ENCODE measurements at places on chromosomes 7 and 10.
A peak's percentile ranks its signal among the peaks of the same experiment; 100 is the strongest.

GRCh38 chr10:45282061-45282460 lies 33.3 kb downstream of the OR13A1 start:
- DNase-seq = no peak

DNA sequence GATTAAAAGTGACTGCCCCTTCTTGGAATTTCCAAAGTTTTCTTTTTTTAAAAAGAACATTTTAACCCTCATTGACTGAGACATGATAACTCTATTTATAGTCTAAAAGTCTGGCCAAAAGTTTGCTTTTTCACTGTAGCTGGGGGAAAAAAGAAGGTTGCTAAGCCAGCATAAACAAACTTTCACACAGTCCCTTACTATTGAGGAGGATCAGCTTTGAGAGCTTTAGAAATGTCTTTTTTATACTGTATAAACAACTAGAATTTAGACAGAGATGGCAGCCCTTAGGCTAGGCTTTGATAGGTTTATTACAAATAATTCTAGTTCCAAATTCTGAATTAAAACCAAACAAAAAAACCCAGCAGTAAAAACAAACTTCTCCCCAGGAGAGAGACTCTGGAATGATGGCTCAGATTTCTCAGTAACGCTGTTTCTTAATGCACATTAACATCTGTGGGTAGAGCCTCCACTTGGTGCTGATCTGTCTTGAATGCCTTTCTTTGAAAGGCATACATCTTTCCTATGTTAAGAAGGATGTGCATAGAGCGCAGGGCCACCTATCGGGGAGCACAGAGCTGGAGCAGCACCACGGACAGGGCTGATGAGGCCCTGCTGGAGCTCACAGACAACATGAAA lies 100.9 kb upstream of the PDLIM1 start:
- no peak for DNase-seq

GRCh38 chr10:74898201-74898976 lies 72.0 kb downstream of the KAT6B start:
- no peak for DNase-seq

DNA sequence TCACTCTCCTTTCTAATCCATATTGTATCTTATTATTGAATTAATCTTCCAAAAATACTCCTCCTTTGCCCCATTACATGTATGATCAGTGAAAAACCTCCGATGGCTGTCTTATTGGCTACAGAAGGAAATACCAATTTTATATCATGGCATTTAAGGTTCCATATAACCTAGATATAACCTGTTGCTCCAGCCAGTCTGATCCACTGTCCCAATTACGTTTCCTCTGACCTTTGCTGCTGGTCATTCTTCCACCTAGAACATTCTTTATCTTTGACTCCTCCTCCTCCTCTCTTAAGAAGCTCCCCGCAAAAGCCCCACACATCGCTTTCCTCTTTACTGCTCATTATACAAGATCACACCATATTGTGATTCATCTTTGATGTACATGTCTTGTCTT lies 161.5 kb downstream of the RNLS start:
- DNase-seq = no peak

DNA sequence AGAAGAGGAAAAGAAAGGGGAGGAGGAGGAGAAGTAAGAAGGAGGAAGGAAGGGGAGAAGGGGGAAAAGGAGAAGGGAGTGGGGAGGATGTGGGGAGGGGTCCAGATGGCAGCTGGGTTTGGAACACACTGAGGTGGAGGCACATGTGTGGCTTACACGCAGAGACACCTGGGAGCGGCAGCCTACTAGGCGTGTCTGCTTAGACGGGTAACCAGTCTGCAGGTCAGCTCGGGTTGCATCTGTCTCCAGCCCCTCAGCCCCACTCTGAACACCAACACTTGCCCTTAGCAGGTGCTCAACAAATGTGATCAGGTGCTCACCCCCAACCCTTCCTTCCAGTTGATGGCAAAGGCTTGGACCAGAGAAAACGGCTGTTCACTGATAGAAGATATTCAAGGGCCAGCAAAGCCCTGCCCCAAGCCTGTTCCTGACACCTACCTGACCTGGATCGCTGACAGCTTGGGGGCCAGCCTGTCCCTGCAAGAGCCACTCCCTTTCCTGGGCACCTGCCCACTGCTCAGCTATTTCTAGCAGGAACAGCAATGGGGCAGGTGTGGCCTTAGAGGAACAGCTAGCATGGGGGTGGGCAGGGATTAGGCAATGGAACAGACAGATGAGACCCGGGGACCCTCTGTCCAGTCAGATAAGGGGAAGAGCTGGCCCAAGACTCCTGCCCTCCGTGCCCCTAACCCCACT lies 70.5 kb downstream of the SH3PXD2A start:
- no peak for DNase-seq

- DNase-seq = no peak
Measured at GRCh38 chr10:29142516-29143314, 146.2 kb upstream of the LYZL1 start.

DNA sequence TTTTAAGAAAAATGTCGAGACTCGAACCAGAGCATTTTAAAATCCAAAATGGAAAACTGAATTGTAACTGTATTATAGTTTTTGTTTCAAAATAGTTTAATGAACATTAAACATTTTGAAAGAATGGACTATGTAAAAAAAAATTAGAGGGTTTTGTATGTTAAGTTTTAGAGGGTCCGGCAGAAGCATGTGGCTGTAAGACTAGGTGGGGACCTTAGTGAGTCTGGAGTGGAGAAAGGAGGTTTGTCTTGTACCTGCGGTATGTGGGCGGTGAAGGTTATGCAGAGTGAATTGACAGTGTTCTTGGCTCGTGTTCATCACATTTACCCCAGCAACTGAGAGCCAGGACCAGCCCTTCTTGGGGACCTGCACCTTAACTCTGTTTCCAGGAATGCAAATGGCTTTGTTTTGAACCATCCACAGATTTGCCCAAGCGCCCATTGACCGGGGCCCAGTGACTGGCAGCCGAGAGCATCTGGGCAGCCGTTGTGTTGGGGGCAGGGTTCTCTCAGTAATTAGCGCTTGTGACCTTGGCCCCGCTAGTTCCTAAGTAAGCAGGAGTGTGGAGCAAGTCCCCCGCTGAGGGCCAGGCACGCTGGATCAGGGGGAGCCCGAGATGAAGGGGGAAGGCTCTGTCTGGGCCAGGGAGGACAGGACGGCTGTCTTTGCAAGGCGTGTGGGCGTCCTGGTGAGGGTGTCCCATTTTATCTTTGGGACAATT lies 1.4 kb upstream of the KLF6 start:
- no peak for DNase-seq

DNA sequence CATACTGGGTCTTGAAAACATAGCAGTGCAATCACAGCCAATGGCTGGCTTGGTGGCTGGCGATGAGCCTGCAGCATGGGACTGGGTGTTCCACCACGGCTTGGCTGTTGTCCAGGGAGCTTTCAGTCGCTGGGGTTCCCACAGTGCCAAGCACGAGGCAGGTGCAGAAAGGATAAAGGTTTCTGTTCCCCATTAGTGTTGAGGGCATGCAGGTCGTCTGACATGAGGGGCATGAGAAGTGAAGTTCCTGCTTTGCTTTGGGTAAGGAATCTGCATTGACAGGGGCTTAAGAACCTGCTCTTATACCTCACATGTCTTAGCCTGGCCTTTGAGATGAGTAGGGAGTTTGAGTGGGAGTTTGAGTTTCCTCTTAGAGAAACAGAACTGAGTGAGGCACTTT lies 9.0 kb upstream of the CFTR start:
- no peak for DNase-seq

DNA sequence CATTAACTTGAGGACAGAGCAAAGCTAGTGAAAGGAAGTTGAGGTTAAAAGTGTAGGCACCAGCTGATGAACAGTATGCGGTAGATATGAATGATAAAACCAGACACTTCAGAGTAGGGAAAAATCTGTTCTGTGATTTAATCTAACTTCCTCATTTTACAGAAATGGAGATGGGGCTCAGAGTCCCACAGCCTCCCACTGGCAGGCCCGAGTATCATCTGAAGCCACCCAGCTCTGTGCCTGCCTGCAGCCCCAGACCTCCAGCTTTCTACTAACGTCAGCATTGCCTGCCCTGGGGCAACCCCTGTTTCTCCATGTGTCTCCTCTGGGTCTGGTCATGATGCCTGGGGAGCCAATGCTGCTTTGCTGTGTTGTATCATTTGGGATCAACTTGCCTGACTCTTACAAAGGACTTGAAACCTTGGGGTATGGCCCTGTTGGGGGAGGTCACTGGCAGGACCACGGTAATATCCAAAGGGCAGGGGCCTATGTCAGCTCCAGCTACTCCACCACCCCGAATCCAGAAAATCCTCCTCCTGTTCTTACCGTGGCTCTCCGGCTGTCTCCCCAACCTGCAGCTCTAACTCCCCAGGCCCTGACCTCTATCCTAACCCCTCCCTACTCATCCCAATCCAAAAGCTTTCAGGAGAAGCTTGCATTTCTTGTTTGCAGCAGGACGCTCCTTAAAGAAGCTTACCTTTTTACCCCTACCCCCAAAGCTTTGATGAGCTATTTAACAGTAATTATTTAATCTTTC lies 56.2 kb upstream of the NPY start:
- DNase-seq = no peak

DNA sequence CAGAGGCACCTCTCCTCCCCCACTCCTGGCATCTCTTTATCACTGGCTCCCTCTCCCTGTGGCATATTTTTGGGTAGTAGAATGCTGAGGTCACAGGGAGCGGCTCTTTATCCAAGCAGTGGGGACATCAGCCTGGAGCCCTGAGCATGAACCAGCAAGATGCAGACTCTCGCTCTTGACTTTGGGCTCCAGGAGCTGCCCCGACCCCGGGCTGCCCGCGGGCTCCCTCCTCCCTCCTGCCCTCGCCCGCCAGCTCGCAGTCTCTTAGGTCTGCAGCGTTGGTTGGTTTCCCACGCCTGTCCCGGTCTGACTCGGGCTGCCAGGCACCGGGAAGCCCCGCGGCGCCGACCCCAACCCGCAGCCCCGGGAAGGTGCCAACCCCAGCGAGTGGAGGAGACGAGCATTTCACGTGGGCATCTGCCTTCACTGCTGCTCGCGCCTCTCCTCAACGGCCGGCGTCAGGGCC lies 1.3 kb downstream of the INSYN2A start:
- DNase-seq = no peak

- no peak for DNase-seq
Measured at GRCh38 chr10:43126759-43127424, 11.4 kb upstream of the CSGALNACT2 start.

- DNase-seq = no peak
Measured at GRCh38 chr10:58741673-58742072, 229.0 kb downstream of the BICC1 start.

GRCh38 chr7:50164559-50165170 lies 71.6 kb upstream of the ZPBP start:
- DNase-seq = no peak

GRCh38 chr7:48637382-48637781 lies 287.0 kb upstream of the CDC14C start:
- DNase-seq = peak; percentile 25

- no peak for DNase-seq
Measured at GRCh38 chr10:36198322-36198721, 556.2 kb upstream of the FZD8 start.

DNA sequence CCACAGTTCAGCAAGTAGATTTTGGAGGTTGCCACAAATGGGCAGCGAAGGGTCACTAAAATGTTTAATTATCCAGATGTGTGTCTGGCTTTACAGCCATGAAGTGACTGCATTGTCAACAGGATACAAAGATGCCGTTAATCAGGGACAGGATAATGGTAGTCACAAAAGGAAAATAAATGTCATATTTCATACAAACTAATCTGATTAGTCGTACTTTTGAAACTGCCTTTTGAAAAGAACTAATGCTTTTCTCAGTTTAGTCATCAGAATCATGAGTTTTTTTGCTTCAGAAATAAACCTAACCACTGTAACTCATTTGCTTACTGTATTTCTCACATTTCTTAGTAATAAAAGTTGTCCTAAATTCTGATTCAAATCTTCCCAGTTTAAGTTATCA lies 22.2 kb upstream of the WNT16 start:
- no peak for DNase-seq

DNA sequence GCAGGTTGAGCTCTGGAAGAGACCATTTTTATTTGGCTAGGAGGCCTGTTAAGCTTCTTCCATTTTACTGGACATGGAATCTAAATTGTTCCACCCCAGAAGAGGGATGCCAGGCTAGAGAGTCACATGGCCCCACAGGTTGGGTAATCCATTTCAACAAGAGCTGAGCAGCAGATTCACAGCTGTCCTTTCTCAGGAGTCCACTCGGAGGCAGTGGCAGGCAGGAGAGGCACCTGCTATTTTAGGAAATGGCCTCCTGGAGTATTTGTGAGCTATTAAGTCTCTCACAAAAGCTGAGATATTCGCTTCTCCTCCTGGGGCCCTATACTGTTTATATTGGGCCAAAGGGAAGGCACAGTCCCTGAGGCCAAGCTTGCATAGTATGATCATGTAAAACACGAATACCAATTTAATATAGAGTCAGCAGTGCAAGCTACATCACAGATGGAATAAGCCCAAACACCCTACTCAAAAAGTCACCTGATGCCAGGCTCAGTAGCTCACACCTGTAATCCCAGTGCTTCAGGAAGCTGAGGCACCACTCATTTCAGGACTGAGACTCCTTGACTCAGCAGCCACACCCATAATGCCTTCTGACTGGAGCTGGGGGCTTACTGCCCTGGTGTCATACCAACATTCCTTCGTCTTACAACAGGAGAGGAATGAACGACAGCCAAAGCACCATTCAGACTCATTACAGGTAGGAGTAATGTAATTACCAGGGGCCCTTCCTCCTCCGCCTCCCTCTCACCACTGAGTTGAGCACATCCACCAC lies 124.1 kb downstream of the LMBR1 start:
- DNase-seq = no peak

DNA sequence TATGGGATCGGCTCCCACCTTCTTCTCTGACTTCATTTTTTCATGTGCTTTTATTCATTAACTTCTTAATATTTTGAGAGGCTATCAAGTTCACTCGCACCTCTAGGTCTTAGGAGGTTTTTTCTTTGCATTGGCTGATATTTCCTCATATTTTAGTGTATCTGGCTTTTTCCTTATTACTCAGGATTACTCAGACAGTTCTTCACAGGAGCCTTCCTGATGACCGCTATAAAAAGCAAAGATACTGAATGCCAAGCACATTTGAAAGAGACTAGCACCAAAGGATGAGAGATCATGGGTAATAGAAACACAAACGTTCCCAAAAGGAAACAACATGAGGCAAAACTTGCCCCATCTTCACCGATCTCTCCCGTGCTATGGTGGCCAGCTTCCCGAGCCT lies 409.2 kb upstream of the KLF6 start:
- DNase-seq = no peak

DNA sequence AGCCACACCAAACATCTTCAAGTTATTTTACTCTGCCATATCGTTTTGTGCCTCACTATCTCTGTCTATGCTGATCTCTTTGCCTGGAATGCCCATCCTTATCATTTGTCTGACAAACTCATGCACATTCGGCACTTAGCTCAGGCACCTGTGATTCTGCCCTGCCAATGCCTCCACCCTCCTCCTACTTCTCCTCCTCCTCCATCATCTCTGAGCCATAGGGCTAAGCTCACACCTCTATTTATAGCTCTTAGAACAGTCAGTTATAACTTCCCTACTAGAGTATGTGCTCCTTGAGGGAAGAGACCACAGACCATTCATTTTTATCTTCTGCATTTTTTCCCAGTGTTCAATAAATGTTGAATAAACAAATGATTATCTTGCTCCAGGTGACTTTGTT lies 51.2 kb upstream of the CDK13 start:
- no peak for DNase-seq

Measured in kidney epithelial cell (primary cell).